NCI-H2081 (cell line): ENCODE measurements at places on chromosomes 7 and 10.

DNA sequence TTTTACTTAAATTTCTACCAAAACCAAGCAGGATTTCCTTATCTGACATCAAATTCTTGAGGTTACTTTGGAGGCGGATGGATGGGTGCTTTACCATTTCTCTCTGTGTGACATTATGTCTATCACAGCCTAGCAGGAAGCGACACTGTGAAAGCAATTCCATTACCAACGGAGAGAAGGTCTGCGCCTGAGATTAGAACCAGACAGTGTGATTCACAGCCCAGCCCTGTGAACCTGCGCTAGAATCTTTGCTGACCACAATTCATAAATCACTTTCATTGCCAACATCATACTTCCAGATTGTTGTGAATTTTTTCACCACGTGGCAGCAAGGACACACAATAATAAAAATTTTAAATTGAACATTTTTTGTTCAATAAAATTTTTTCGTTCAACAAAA, 126.5 kb downstream of the CUBN start:
- no peak for DNase-seq

DNA sequence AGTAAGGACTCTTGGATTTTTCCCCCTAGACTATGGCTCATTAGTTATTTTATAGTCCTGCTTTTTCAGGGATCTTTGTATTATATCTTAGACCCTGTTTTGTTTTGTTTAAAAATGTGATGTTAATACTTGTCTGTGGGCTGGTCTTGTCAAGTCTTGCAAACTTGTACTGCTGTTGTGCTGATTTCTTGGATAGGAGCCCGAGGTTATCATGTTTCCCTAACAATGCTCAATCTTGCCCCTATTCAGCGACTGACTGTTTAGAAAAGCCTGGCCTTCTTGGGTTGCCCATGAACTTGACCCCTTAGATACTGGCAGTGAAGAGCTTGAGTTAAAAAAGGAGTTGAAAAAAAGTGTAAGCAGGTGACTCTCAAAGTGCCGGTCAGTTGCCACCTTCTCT, 115.7 kb downstream of the KIAA1217 start:
- DNase-seq, result no peak

- no peak for DNase-seq
Measured at GRCh38 chr10:33858326-33858725, 523.9 kb upstream of the NRP1 start.

- no peak for DNase-seq
Measured at GRCh38 chr10:126309228-126309883, 78.9 kb downstream of the ADAM12 start.

- peak; percentile 73 for DNase-seq
Measured at GRCh38 chr7:17094963-17095574, 203.4 kb upstream of the AHR start.

- no peak for DNase-seq
Measured at GRCh38 chr10:118843647-118844265, 89.0 kb upstream of the CACUL1 start.

DNA sequence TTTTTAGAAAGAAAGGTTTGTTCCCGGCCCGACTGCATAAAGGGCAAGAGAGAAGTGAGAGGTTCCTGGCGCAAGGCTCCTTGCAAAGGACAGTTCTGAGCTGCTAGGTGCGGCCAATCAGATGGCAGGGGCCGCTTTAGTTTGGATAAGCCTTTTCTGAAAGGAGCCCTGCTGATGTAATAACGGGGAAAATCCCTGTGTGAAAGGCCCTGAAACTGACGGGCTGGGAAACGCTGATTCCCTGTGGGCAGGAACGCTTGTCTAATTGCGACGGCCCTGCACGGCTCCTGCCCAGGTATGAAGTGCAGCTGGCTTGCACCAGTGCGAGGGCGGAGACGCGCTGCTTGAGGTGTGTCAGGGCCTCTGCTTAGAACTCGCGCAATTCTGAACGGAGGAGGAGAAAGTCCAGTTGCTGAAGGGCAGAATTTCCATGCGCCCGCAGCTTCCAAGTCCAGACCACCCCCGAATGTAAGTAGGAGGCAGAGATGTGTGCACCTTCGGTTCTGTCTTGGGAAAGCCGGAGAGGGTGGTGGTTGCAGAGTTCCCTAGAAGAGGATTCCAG, 30.5 kb downstream of the TACC2 start:
- peak; percentile 66 for DNase-seq

- peak; percentile 21 for DNase-seq
Measured at GRCh38 chr7:152759949-152760853, 649 bp downstream of the ACTR3B start.

DNA sequence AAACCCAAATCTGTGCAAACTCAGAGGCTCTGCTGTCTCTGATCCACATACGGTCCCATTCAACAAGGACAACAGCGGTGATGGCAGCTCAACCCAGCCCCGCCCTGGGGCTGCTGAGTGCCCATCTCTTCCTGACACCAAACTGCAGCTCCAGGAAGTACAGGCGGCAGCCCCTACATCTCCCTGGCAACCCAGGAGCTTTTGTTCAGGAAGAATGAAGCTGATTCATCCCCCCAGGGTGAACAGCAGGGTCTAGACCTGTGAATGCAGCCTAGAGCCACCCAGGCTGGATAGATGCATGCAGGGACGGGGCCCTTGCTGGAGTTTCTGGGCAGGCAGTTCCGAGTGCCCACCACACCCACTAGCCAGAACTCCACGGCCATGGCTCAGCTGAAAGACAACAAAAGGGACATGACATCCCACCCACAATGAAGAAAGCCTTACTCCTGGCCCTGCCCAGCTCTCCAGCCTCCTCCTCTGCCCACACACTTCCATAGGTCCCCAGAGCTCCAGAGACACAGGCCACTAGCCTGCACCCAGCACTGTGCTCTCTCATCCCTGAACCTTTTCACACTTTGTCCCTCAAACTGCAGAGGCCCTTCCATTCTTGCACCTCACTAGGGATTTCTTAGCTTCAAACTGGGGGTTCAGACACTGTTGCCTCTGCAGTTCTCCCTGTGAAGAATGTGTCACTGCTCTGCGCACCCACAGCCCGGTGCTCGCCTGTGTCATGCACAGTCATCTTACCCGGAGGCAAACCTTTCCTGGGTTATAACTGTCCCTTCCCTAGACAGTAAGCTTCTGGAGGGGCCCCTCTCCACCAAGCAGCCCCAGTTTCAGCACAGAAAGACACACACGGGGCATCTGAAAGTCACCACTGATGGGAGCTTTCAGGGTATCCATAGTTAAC, 99.1 kb downstream of the GRID1 start:
- peak; percentile 16 for DNase-seq

GRCh38 chr7:130290745-130291144, 2.2 kb upstream of the CPA4 start:
- DNase-seq, result no peak

DNA sequence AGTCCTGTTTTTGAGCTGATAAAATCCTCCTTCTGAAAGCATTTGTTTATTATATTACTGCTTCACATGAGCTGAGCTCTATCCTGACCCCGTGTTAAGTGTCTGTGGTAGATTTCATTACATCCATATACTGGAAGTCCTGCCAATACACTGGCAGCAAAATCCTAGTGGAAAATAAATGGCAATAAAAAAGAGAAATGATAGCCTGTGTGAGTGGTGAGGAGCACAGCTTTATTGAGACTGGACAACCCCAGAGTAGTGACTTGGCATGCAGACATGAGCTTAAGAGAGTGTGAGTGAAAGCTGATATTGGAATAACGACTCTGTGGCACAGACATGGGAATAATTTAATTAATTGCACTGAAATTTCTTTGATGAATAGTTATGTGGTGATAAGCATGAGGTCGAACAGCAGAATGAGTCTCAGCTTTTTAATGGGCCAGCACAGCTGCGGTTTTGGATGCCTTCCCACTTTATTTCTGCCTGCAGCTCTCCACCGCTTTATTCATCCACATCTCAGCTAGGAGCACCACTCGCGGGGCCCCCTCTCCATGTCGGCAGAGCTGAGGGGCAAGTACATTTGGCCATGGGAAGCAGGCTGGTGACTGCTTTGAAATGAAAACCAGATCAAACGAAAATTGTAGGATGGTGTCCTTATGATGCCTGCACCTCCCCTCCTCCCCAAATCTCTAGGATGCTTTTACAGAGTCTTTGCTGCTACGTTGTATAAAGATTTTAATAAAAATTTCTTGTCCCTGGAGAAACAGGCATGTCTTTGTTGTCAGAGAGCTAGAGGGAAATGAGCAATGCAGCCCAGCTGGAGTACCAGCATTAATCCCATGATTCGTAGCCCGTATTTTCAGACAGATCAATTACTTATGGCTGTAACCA, 494.3 kb downstream of the AUTS2 start:
- peak; percentile 87 for DNase-seq

DNA sequence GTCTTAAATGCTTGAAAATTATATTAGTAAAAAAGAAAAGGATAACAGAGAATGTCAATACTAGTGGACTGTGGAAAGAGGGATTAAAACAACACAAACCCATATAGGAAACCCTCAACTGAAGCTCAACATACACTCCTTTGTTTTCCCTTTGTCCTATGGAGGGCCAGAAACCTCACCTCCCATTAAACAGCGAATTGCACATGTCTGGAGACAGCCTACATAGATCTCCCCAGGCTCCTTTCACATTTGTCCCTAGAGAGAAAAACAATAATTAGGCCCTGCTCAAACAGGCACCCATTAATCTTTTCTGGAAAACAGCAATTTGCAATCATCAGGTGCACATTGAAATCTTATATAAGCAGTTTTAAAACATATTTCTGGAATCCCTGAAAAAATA, 87.6 kb upstream of the SEMA3D start:
- DNase-seq, result peak; percentile 79

DNA sequence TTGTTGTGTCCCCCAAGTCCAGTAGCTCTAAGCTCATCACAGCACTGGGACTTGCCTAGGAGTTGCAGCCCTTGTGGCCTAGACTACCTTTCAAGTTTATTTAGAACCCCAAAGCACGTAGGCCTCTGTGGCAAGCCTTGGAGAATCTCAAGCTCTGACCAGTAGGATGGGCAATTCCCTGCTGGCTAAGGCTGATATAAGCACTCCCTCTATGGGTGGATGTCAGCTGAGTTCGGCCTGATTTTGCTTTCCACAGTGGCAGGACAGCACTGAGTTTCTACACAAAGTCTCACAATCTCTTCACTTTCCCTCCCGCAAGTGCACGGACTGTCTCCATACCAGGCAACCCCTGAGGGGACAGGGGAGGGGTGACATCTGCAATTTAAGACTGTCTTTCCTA, 886.4 kb upstream of the LRRN3 start:
- no peak for DNase-seq

DNA sequence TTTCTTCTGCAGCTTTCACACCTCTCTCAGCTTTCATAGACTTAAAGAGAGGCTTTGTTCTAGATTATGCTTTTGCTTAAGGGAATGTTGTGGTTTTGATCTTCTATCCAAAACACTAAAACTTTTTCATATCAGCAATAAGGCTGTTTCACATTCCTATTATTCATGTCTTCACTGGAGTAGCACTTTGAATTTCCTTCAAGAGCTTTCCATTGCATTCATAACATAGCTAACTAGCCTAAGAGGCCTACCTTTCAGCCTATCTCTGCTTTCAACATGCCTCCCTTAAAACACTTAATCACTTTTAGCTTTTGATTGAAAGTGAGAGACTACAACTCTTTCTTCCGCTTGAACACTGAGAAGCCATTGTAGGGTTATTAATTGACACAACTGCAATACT, 1117.0 kb upstream of the PHF14 start:
- DNase-seq, result no peak

GRCh38 chr10:75398200-75398691, 3.3 kb downstream of the ZNF503 start:
- no peak for DNase-seq

GRCh38 chr7:72069263-72069662, 342.9 kb downstream of the CALN1 start:
- DNase-seq, result no peak

DNA sequence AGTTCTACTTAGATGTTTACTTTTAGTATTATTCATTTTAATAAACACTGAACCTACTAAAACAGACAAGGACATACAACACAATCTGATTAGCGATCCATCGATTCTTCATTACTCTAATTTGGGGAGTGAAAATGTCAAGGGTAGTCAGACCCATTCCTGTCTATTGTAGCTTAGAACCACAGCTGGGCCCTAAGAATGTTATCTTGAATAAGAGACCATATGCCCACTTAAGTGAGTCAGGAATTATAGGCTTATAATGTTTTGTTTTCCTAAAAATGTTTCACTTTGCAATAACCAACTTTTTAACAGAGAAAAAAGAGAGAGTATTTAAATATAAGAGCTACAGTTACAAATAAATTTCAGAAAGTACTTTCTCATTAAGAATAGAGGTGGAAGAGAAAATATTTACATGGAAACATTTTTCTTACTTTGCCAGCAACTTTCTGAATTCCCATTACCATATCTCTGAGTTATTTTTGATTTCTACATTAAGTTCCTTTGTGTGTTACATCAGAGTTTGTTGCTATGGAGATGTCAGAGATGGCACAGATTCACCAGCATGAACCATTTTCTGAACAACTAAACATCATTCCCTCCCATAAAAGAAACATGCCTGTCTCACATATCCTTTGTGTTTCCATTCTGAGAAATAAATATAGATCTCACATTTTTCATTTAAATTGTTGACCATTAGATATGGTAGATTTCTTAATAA, 75.4 kb upstream of the SLC13A1 start:
- no peak for DNase-seq

DNA sequence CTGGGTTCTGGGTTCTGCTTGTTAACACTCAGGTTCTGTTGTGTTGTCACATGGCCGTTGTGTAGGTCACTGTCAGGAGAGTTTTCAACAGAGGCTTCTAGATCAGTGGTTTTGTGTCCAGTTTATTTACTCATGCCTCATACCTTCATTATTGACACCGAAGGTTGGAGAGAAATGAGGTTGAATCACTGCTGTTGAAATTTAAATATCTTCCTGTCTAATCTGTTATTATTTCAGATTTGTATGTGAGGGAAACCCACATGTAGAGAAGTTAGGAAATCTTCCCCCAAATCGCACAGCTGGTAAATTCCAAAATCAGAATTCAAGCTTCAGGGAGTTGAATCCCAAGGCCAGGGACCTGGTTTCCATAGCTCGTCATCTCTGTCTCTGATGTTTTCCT, 28.3 kb upstream of the KLF6 start:
- DNase-seq, result no peak

DNA sequence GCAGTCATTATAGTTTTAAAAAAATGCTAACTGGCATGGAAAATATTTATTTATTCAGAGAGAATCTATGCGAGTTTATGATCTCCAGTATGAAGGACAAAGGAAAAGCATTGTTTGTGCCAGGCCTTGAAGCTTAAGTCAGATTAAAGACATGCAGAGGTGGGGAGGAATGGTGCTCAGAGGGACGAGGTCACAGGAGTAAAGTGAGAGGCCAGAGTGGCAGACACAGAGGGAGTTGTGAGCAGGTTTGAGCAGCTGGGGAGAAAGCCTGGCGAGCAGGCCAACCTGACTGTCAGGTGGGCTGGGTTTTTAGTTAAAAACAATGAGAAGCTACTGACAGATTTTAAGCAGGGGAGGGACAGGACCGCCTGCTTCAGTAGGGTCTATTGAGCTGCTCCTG, 6.8 kb upstream of the CCNY start:
- no peak for DNase-seq
